ENCODE measurements at places on chromosomes 2 and 18.

GRCh38 chr2:133603109-133603508, 34.8 kb upstream of the NCKAP5 start:
- DNase-seq = no peak

DNA sequence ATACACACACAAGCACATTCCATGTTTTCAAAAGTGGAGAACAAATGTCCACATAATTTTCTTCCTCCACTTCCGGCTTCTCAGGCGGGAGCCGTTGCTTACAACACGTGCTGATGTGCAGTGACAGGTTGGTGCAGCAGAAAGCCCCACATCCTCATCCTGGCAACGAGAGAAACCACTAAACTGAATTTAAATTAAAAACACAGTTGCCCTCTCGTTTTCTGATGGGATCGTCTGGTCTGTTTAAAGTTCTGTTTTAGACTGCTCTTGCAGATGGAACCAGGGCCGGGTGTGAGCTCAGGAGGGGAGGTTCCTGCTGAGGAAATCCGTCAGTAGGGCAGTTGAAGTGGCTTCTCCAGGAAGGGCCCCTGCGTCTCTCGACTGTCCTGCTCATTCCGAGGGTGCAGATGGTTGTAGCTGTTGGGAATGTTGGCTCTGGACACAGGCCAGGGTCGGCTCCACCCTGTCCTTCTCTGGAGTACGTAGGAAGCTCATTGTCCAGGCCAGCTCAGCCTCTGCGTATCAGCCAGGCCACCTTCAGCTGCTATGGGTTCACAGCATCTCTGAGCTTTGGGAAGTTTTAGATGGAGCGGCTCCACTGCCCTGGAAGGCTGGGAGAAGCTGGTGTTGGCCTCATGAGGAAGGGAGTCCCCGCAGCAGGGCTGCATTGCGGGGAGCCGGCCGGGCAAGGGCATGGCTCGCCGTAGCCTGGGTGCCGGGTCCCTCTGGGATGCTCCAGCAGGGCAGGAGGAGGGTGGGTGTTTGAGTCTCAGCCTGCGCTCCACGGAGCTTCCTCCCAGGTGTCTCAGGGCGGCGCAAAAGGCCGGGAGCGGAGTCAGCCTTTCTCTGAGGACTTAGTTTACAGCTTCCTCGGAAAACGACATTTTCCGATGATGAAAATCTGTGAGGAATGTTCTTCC, 58.3 kb downstream of the NFATC1 start:
- DNase-seq = no peak

- no peak for DNase-seq
Observed at GRCh38 chr2:241767464-241768250, 9.0 kb upstream of the GAL3ST2 start.

DNA sequence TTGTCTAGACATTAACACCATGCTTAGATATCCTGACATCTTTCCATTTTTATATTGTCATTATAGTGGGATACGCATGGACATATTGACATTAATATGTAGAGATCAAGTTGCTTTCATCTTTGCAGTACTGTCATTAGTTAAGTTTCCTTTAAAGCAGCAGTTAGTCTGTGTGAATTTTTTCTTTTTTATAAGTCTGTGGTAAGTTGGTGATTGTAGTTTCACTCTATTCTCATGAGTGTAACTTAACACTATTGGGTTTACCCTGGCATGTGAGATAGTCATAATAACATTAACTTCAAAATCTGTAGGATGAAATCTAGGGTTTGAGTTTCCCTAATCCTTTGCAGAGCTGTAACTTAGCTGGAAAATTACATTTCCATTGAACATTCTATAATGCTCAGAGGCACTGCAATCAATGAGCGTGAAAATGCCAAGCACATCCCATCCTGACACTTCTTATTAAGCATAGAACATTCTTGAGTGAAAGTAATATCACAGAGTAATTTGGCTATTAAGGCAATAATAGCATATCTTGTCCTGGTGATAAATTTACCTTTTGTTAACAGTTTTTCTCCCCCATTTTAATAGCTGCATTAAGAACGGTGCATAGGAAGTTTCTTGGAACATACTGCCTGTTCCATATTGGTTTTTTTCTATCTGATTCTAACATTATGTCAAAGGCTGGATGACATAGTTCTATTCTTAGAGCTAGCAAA, 47.5 kb upstream of the DARS1 start:
- DNase-seq = no peak

GRCh38 chr2:226185616-226186211, 613.9 kb downstream of the IRS1 start:
- DNase-seq = no peak

DNA sequence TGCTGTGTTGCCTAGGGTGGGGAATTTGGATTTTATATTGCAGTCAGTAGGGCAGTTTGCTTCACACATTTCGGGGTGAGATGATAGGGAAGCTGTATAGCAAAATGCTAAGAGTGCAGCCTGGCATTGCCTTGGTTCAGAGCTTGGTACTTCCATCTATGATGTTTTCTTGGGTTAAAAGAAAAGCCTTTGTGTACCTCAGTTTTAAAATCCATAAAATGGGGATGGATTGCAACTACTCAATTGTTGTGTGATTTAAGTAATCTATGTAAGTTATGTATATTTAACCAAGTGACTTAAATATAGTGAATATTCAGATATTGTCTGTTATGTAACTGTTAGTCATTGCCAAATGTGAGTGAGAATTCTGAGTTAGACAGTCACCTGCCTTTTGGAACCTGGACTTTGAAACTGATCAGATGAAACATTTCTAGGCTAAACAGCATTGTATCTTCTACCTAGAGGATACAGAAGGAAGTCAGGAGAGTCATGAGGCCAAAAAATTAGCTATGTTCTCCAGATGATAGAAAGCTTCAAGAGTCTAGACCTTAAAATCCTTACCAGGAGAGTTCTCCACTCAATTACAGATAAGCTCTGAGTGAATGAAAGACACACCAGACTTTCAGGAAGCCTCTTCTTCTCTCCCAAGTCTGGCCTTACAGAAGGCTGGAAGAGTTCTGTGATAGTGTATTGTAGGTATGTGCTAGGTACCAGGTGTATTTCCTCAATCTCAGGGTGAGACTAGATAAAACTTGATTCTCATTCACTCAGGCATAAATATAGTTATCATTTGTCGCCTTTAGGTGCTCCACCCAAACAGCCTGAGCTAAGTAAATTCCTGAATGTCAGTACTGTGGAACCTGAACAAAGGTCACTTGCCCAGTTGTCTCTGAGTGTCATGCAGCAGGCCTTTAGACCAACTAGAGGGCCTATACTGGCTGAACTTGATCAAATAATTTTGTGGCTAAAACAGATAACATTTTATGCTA, 7.5 kb downstream of the RIOK3 start:
- no peak for DNase-seq

GRCh38 chr2:64203131-64203857, 59.1 kb upstream of the PELI1 start:
- peak; percentile 50 for DNase-seq

DNA sequence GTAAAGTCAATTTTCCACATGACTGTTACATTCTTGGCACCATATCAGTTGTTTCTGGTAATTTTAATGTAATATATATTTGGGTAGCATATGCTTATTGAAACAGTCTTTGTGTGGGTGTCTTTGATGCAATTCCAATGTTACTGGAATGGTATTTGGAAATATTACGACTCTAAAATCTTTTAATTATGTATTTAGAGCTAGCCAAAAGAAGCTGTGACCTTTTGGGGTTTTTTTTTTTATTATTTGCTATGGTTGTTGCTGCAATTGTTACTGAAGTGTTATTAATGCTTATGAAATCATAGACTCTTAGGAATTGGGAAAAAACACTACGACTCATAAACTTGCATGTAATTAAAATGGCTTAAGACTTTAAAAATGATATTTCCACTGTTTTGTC, 95.9 kb downstream of the AOX1 start:
- peak; percentile 61 for DNase-seq

DNA sequence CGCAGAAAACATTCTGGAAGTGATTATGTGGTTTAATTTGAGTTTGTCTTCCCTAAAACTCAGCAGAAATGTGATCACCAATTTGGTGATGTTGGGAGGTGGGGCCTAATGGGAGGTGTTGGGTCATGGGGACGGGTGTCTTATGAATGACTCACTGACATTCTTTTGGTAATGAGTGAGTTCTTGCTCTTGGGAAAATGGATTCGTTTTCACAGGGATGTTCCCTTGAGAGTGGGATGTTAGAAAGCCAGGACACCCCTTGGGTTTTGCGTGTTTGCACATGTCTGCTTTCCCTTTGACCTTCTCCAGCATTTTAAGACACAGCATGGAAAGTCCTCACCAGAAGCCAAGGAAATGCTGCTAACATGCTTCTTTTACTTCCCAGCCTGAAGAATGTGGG, 321.5 kb upstream of the NT5C1B start:
- DNase-seq = no peak

DNA sequence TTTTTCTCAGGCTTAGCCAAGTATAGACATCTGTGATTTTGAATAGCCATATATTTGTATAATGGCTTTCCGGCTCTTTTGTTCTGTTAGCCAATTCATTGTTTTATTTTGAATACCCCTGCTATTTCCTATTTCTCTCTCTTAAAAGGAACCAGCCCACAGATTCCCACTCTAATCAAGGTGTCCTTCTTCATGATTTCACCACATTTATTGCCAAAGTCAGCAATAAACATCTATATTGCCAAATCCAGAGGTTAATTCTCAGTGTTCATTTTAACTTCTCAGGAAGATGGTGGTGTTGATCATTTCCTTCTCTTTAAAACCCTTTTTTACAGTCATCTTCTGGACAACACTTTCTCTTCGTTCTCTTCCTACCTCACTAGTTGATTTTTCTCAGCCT, 13.1 kb upstream of the ITPRID2 start:
- DNase-seq = no peak

DNA sequence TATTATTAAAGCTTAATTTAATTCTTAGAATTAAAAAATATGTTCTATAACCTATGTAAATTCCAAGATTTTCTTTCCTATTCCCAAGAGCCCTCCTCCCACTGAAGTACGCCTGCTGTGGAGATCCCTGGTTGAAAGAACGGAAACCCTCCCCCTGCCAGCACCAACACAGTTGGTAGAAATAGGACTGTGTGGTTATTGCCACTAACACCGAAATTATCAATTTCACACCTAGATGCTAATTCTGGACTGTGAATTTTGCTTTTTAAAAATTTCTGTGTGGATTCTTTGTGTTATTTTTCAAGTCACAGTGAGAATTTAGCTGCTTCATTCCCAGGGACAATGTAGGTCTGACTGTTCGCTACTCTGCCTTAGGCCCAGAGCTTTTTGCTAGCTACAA, 305.8 kb upstream of the HNMT start:
- no peak for DNase-seq

DNA sequence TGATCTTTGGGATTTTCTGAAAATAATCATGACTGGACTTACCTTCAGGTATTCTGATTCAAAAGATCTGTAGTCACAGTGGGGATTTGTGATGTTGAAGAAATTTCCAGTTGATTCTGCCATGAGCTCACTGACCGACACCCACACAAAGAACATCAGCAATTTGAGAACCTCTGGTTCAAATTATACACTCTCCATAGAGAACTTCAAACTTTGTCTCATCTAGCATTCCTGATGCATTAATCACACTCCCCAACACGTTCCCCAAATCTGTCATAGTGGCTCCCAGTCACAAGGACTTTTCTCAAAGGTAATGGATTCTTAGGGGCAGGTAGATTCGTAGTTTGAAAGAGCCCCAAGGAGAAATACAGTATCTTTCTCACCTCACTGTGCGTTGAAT, 584.3 kb downstream of the FBXO15 start:
- no peak for DNase-seq

- no peak for DNase-seq
Observed at GRCh38 chr2:55809875-55810621, 113.5 kb downstream of the EFEMP1 start.

- DNase-seq = no peak
Observed at GRCh38 chr2:25236736-25237135, 68.4 kb upstream of the POMC start.

GRCh38 chr2:175630280-175631244, 371.5 kb downstream of the LNPK start:
- peak; percentile 66 for DNase-seq

DNA sequence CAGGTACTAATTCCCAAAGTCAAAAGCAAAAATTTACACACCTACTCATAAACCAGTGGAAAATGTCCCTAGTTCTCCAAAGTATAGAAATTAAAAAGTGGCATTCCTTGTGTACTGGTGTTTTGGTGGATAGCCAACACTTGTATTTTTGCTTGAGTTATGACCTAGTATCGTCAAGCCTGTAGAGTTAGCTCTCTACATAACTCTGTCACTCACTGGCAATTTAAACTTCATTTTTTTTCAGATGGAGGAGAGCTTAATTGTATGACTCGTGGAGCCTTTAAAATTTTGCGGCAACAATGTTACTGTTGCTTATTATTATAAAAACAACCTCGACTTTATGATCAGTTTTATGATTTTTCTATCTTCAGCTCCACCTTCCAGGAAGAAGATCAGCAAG, 58.7 kb downstream of the ITGB6 start:
- no peak for DNase-seq

DNA sequence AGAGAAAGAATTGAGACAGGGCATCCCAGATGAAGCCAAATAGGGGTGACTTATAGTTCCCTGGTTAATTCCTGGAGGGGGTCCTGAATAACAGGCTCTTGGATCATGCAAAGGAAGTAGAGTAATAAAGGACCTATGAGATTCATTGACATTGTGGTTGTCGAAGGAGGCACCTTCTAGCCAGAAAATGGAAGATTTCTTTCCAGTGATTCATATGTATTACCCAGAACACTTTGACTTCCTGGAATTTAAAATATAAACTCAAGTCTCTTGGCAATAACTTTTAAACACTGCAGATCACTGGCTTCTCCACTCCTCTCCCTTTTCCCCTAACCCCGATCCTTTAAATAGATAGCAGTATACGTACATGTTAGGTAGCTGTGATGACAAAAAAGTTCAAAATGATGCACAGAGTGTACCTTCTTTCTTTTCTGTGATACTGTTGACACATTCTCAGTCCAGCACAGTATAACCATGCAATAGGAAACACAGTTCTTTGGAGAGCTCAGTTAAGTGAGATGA, 211.8 kb downstream of the LTBP1 start:
- DNase-seq = no peak

DNA sequence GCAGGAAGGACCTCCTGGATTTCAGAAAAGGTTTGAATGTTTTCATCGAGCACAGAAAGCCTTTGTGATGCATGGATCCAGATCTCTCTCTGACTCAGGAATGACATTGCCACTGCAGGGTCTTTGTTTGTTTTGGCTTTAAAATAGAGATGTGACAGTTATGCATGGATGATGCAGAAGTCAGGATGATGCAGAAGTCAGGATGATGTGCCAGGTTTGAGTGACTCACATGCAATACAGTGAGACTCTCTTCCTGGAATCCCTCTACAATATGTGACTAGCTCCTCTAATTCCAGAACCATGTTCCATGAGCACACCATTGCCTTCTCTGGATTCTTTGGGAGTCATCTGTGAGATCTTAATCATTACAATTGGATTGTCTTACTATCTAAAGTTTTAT, 177.9 kb upstream of the RAB6C start:
- DNase-seq = no peak

All from suppressor macrophage treated with lipopolysaccharide for 1 hour (primary cell).